KBM-7 (cell line): ENCODE measurements at places on chromosomes 11 and 22.

DNA sequence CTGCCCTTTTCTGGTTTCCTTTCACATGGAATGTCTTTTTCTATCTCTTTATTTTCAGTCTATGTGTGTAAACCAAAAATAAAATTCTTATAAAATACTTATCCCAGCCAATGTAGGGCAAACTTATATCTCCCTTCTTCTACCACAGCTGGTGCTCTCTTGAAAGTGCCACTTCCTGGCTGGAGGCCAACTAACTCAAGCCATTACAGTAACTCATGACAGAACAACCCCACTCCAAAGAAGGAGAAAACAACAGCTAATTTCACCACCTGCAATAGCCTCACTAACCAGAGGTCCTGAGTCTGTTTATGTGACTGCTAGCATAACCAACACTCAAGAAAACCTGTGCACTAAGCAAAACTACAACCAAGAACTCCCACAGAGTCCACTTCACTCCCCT is 74.9 kb upstream of the DBX1 start:
- DNase-seq, result no peak

DNA sequence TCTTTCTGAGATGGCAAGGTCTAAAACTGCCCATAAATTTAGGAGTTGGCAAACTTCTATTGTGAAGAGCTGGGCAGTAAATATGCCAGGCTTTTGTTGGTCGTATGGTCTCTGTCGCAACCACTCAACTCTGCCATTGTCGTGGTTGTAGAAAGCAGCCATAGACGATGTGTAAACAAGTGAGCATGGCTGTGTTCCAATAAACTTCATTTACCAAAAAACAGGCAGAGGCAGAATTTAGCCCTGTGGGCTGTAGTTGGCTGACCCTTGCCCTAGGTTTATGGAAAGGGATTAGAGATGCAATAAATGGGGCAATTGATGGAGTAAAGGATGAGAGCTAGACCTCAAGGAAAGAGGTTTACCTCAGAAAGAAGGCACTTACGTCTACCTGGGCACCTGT is 17.6 kb downstream of the YPEL4 start:
- no peak for DNase-seq

- DNase-seq, result peak; percentile 31
Measured at GRCh38 chr22:46114518-46115387, 35.6 kb upstream of the PPARA start.

- no peak for DNase-seq
Measured at GRCh38 chr11:10567446-10567845, 1.0 kb downstream of the LYVE1 start.

- no peak for DNase-seq
Measured at GRCh38 chr11:72690166-72690565, 15.9 kb upstream of the PDE2A start.

DNA sequence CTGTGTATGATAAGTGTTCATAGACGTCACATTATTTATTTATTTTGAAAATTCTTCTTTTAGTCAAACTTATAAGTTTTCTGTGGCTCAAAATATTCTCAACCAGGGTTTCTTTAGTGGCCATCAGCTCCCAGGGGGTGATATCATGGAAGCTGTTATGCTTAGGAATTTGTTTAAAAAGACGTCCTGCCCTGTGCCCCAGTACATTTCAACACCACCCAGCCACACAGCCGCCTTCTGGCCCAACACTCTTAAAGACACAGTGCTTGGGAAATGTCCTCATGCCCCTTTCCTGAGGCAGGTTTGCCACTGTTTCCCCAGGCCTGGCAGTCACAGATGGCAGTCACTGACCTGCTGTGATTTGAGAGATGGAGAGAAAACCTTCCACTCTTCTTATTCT is 19.9 kb downstream of the TSKU start:
- DNase-seq, result no peak

- no peak for DNase-seq
Measured at GRCh38 chr11:288478-289397, at the start of gene PGGHG. TSS of gene PGGHG (plus strand) at chr11:289126. CDS start at chr11:289817, 691 bp downstream.

DNA sequence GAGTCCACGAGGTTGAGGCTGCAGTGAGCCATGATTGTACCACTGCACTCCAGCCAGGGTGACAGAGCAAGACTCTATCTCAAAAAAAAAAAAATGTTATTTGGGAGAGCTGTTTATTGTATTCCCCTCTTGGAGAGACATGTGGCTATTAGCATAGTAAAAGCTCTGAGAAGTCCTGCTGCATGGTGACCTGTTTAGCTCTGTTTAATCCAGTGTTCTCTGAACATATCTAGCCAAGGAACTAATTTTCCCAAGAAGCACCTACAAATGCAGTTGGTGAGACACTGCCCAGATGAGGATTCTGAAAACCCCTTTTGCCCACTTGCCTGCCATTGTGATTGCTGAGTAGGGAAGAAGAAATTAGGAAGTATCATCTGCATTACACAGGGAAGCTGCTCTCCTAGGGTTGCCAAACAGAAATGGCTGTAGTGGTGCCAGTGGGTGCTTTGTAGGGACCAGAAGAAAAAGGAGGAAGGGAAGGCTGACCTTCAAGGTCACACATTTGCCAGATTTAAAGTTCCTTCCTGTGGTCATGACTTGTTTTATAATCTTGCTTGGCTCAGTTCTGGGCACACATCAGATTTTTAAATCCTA is 15.7 kb downstream of the TIMP3 start:
- no peak for DNase-seq

DNA sequence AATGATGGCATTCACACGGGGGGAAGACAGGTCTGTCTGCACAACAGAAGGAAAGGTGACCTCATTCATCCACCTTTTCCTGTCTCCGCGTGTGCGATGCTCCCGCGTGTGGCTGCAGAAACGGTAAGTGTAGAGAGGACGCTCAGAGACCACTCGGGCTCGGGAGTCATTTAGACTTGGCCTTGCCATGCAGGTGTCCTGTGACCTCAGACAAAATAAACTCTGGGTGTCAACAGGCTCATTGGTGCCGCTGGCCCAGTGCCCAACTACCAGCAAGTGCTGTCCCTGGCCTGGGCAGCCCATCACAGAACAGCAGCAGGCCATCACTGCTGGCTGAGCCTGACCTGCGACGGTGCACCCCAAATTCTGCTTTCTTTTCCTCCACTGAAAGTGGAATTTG is 48.1 kb upstream of the ARFGAP3 start:
- DNase-seq, result no peak

- DNase-seq, result peak; percentile 42
Measured at GRCh38 chr11:83249972-83250593, 36.1 kb downstream of the CCDC90B start.

- DNase-seq, result no peak
Measured at GRCh38 chr11:40401132-40401853, 1058.2 kb downstream of the LRRC4C start.

DNA sequence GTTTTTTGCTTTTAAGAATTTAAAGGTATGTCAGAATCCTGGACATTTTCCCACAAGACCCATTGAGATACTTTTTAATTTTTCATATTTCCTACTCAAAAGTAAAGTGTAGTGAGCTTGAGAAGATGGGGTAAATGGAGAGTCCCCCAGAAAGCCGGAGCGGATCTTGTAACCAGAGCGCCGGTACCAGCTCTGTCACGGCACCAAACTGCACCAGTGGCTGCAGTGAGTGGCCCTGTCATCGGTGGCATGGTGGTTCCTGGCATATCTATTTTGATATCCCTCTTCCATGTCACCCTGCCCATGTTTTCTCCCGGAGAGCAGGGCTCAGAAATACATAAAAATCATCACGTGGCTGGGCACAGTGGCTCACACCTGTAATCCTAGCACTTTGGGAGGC is 19.3 kb downstream of the DDX25 start:
- DNase-seq, result no peak

GRCh38 chr11:117930668-117931330 is 1.6 kb upstream of the TMPRSS13 start:
- no peak for DNase-seq

DNA sequence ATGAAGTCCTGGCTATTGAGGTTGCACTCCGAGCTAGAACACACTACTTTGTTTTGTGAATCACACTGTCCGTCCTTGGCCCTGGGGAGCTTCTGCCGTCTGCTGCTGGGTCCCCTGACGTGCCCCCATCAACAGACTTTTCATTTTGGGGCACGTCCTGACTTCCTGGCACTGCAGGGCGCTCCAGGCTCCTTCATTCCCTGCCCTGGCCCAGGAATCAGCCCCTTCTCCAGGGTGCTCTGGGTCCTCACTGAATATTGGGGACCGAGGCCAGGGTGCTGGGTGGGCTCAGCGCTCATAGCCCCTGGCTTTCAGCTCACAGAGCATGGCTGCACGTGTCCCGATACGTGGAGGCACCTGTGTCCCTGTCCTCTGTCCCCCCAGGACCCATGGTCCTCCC is 22.2 kb downstream of the TSPAN4 start:
- DNase-seq, result no peak
